Dermis blood vessel endothelial cell (primary cell): ENCODE measurements at places on chromosomes 7 and 10. TPM values are rescaled to one million over a fixed set of nuclear protein-coding genes. Genes with fewer than 3 reads are reported as not detected.
A peak's percentile ranks its signal among the peaks of the same experiment; 100 is the strongest.

The WDR11 gene
- 89.5 and 99.4 TPM in 2 replicates for total RNA-seq

The ARHGEF5 gene
- 0.17 and 0.28 TPM in 2 replicates for total RNA-seq

The HOXA5 gene
- total RNA-seq = 5.6 and 6.1 TPM in 2 replicates

GRCh38 chr10:51340845-51341610 is 266.7 kb downstream of the PRKG1 start:
- no peak for DNase-seq

GRCh38 chr7:118079369-118079768 is 104.6 kb upstream of the LSM8 start:
- DNase-seq = no peak

DNA sequence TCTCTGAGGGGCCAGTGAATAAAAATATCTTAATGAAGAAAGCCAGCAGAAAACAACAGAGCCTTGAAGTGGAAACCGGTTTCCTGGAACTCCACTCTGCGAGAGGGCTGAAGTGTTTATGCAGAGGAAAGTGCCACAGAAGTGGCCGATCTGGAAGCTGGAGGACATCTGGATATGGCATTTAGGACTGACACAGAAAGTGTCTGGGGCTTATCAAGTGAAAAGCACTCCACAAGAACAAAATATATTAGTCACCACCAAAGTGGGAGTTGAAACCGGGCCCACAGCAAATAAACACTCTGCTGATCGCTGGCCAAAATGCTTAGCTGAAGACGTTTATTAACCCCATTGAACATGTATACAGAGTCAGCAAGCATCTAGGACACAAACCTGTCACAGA is 7.8 kb downstream of the NOD1 start:
- DNase-seq = peak; percentile 74

- DNase-seq = no peak
Measured at GRCh38 chr10:130027716-130028464, 63.8 kb upstream of the EBF3 start.

DNA sequence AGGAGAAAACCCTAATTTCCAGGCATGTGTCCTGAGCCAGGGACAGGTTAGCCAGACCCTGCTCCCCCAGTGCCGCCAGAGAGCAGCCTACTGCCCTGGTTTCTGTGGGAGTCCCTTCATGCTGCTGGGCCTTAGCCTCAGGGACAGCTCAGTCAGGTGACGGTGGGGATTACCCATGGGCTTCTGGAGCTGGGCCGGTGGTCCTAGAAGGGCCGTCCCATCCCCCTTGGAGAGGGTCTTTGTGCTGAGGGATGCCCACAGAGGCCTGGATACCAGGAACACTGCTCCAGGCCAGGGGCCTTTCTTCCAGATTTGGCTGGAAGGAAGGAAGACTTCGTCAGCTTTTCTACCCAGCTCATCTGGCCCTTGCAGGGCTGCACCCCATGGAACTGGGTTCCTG is 71.4 kb upstream of the ZNF722 start:
- no peak for DNase-seq

- DNase-seq = no peak
Measured at GRCh38 chr7:121714559-121715303, 158.2 kb upstream of the PTPRZ1 start.

- no peak for DNase-seq
Measured at GRCh38 chr7:102208826-102209225, 77.8 kb upstream of the SH2B2 start.

DNA sequence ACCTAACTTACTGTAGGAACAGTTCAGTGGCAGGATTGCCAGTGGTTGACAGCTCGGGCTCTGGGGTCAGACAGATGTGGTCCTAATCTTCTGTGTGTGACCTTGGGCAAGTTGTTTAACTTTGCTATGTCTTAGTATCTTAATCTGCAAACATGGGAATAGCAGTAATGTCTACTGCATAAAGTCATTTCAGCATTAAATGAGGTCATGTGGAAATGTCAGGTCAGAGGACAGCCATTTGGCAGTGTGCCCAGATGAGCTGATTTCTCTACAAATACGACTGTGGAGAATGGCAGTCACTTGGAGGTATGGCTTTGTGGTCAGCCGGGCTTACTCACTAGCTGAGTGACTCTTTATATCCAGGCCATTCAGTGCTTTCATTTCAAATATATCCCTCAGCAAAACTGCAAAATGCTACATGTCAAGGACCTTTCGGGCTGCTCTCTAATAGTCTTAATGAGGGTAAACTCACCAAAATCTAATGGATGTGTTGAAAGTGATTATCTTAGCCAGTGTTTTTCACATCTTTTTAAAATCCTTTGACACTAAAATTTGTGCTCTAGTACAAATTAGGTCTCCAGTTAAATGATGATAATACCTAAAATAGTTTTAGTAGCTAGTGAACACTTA is 171.4 kb downstream of the ST7 start:
- DNase-seq = peak; percentile 99

- DNase-seq = peak; percentile 35
Measured at GRCh38 chr10:92692080-92692671, 2.4 kb downstream of the HHEX start.

DNA sequence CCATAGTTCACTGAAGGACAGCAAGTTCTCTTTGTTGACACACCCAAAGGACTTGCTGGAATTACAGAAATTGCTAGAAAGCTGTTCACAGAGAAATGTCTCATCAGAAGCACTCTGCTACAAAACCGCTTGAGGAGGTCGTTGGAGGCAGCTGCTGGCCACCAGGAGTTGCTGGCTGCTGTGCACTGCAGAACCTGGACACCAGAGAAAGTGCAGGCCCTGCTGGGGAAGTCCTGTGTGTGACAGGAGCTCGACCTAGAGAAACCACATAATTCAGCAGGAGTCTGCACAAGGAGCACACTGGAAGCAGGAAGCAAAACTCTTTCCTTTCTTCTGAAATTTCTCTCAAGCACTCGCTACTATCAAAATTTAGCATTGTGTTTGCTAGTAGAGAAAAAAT is 461.5 kb upstream of the GHITM start:
- no peak for DNase-seq

GRCh38 chr10:819326-819725 is 112.2 kb downstream of the LARP4B start:
- peak; percentile 63 for DNase-seq

DNA sequence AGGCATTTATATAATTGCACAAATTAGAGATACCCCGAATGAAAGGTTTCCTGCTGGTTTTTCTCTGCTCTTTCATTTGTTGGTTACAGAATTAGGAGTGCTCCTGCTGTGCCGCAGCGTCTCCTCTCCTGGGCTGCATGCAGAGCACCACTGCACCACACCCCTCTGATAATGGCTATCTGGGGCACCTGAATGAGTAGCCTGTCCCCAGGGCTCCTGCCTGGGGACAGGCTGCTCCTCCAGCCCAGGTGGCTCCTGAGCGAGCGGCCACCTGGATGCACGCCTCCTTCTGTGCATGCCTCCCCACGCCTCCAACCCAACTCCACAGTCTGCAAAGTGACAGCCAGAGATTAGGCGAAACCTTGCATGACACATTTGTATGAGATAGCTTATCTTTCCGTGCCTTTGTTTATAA is 242.6 kb upstream of the FZD8 start:
- no peak for DNase-seq

The LRIT1 gene
- total RNA-seq = not detected in 2 replicates

DNA sequence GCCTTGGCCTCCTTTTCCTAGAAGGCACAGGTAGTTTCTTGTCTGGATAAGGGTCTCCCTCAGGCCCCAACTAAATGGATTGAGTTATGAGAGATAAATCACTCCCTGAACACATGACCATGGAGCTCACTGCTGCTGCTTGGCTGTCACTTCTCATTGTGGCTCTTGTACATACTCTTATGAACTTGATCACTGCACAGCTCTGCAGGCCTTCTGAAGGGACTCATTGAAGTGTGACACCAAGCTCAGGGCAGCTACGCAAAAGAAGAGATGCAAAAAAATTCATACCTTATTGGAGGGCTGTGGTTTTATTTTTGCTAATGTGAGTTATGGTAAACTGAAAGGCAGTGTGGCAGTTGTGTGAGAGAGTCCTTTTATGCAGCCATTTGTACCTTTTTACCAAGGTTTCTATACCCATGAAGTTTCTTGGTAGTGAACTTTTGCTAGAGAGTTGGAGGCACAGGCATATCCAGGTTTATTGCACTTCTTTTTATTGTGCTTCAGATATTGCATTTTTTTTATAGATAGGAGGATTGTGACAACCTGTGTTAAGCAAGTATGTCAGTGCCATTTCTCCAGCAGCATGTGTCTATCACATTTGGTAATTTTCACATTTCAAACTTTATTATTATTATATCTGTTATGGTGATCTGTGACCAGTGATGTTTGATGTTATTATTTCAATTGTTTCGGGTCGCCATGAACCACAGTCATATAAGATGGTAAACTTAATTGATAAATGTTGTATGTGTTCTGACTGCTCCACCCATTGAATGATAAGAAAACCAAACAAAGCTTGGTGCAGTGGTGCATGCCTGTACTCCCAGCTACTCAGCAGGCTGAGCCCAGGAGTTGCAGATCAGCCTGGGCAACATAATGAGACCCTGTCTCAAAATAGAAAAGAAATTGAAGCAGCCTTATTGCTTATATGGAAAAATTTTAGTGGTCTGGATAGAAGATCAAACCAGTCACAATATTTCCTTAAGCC is 100.6 kb downstream of the LRRC4 start:
- no peak for DNase-seq

The PPP1R3C gene
- 0.51 TPM in 2 replicates for total RNA-seq

DNA sequence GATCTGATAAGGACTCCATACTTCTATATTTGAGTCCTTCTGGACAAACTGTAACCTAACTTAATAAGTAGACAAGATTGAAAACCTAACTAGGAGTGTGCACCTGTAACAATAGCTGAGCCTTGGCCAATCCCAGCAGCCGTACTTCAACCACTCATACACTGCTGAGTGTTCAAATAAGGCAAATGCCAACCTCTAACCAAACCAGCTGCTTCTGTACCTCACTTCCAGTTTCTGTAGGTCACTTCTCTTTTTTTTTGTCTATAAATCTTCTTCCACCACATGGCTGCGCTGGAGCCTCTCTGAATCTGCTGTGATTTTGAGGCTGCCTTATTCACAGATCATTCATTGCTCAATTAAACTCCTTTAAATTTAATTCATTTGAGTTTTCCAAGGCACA is 753.2 kb downstream of the DNAJB9 start:
- DNase-seq = no peak

GRCh38 chr7:30931161-30931928 is 19.7 kb downstream of the AQP1 start:
- DNase-seq = no peak

- no peak for DNase-seq
Measured at GRCh38 chr10:68566351-68566750, 6.2 kb downstream of the TET1 start.

DNA sequence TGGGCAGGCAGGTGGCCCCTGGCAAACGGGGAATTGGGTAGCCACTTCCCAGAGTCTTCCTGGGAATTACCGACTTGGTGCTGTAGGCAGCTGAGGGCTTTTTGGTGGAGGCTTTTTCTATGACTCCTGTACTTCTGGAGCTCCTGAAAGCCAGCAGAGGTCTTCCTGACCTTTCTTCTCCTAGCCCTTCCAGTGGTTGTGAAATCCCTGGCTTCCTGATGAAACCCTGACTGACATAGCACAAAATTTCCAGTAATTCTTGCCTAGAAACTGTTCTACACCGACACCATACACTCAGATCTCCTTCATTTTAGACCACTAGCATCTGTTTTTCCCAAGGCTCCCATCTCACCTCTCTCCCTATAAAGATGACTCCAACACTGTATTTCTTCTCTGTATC is 120.2 kb downstream of the STRA8 start:
- DNase-seq = no peak

The CUBN gene
- 6.1 and 27.5 TPM in 2 replicates for total RNA-seq

The C10orf67 gene
- total RNA-seq = not detected in 2 replicates
